Suppressor macrophage treated with lipopolysaccharide for 4 hours (primary cell): ENCODE measurements at places on chromosomes 3 and 15.

GRCh38 chr3:194893121-194893987 is 207.7 kb downstream of the FAM43A start:
- peak; percentile 66 for DNase-seq

DNA sequence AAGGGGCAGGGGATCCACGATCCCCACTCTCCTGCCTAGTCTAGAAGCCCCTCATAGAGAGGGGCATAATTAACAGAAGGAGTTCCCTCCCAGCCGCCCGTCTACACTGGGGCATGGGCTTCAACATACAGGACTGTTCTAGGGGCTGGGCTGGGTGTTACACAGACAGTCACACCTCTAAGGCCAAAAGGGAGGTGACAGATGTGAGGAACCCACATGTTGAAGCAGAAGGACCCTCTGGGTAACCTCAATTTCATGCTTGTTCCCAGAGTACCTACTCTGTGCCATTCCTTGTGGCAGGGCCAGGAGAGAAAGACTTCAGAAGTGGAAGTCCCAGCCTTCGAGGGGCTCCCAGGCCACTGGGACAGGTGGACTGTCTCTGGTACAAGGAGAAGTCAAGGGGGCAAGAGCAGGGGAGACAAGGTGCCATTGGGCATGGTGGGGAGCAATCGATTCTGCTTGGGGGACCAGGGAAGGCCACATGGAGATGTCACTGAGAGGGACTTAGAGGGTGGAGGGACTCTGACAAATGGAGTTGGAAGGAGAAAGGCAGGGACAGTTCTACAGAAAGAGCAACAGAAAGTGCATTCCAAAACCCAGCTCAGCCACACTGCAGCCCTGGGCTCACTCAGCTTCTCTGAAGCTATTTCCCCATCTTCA is 71.3 kb downstream of the CPN2 start:
- no peak for DNase-seq

DNA sequence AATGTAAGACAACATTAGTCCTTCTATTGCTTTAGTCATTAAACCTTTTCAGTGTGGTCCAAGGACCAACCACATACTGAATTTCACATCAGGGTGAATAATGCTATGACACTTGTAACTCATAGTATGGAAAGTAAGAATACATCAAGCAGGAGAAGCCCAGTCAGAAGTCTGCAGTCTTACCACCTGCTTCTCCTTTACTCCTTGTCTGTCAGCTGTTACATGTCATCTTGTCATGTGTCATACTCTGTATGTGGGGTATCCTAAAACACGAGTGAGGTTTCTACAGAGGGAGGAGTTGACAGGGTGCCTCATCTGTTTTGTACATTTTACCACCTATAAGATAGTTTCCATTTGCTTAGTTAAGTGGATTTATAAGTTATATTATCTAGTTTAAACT is 32.8 kb upstream of the EID1 start:
- DNase-seq, result no peak

- DNase-seq, result no peak
Measured at GRCh38 chr3:52399593-52399992, 45.3 kb downstream of the SEMA3G start.

- DNase-seq, result no peak
Measured at GRCh38 chr3:123353850-123354233, 95.0 kb downstream of the ADCY5 start.

DNA sequence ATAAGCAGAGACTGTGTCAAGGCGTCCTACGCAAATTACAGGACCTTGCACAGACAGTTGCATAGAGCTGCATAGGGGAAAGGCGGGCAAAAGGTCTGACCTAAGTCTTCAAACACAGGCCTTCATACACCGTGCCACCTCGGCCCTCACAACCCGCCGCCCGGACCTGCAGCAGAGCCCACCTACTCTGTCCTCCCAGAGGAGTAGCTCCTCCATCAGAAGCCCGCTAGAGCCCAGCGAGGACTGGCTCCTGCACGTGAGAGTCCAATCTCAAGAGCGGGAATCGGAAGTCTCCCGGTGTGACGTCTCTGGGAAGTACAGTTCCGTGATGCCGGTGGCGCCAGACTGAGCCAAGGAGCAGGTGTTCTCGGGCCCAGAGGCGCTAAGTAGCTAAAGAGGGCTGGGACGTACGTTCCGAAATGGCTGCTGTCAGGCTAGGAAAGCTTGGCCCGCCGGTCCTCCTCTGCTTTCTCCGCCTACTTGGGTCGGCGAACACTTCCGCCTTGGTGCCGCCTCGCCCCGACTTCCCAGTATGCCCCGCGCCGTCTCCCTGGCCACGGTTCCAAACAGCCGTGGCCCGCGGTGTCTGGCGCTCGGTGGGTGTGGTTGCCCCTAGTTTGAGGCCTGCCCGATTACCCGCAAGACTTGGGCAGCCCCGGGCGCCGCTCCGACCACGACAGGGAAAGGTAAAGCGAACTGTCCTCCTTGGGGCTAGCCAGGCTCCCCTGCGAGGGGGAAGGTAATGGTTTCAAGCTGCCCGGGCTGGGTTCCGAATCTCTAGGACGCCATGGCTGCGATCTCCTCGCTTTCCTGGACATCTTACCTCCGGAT is at the start of the genes ASTE1 and NEK11:
ASTE1 (minus strand) TSS at position 505 of the 831 bp plus-strand sequence. CDS start 1,519 bp downstream, outside the sequence.
NEK11 (plus strand) TSS at position 557 of the 831 bp plus-strand sequence. CDS start 2,832 bp downstream, outside the sequence.
- DNase-seq, result peak; percentile 92

DNA sequence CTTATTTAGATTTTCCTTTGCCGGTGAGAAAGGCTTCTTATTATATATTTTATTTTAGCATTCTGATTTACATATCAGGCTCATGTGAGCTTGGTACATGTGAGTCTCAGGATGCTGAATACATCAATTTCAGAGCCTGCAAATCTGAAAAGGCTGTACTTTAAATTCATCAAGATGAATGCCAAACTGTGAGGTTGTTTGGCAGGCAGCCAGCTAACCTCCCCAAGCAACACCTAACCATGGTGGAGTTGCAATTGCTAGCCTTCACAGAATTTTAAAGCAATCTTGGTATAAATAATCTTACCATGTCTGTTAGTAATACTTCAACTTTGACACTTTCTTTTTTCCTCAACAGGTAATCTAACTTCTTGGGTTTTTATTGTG is 252.5 kb downstream of the CDIN1 start:
- no peak for DNase-seq

DNA sequence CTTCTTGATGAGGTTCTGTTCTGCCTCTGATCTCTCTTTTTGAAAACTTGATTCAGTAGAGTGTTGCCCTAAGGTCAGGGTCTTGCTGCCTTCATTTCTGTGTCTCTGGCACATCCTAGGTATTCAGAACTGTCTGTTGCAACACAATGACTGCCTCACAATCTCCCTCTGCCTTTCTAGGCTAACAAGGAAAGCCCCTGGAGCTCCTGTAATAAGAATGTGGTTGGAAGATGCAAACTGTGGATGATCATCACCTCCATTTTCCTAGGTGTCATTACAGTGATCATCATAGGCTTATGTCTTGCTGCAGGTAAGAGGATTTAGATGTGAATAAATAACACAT is 7.0 kb downstream of the C3orf52 start:
- no peak for DNase-seq

DNA sequence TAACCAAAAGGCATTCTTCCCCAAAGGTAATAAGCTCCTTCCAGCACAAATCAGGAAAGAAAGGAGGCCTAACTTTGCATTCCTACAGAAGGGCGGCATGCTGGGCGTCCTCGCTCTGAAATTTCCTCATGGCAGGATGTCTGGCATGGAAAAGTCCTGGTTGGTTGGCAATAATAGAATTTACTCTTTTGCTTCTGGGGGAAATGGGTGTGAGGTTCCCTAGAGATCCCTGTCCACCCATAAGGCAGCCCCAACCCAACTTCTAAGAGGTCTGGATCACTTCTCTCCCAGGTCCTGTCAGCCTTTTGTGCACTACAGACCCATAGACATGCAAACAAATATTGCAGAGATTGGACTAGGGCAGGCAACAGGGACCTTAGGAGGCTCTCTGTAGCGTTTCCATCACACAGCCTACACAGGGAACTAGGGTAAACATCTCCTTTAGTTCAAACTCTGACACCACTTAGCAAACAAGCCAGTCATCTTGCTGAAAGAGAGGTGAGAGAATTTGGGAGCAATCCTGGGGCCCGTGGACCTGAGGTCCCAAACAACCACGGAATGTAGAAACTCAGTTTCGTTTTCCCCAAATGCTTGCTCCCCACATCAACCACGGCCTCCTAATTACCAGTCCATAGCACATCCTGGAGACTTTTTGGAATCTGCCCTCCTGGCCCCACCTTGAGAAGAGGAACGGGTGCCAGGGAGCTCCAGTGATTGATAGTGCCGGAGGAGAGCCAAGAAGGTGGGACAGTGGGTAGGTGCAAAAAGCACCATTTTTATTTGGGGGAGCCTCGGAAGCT is 2.1 kb downstream of the ZIC4 start:
- DNase-seq, result no peak

DNA sequence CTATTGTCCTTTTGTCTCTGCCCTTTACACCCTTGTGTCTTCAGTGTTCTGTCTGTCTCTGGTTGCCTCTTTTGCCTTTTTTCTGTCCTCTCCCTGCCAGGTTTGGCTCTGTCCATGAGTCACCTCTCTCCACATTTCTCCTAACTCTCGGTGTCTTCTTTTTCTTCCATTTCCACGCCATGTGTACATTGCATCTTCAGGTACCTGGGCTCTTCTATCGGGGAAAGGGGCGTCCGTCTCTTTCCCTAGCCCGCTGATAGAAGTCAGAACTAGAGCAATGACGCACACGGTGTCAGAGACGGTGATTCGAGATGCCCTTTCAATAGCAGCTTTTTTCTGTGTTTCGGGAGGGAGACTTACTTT is 641 bp downstream of the OPA1 start:
- DNase-seq, result peak; percentile 52

GRCh38 chr3:123453675-123454074 is 4.8 kb upstream of the ADCY5 start:
- no peak for DNase-seq

- peak; percentile 95 for DNase-seq
Measured at GRCh38 chr3:45972534-45973402, 22.9 kb downstream of the FYCO1 start.

DNA sequence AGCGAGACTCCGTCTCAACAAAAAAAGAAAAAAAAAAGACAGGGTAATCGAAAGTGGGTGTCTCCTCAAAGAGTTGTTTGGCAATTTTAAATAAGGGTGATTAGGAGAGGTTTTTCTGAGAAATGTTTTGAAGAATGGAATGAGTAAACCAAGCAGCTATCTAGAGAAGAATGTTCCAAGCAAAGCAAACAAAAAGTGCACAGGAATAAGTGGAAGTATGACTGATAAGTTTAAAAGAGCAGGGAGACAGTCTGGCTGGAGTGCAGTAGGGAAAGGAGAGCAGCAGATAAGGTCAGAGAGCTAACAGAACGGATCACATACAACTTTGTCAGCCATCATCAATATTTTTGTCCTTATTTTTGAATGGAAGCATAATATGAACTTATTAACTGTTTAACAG is 853.5 kb downstream of the TUSC7 start:
- DNase-seq, result no peak

GRCh38 chr3:111577798-111578685 is 17.1 kb downstream of the ZBED2 start:
- DNase-seq, result peak; percentile 18

GRCh38 chr3:193010191-193010590 is 92.5 kb upstream of the MB21D2 start:
- no peak for DNase-seq

GRCh38 chr3:159879146-159879545 is 109.5 kb upstream of the IL12A start:
- peak; percentile 43 for DNase-seq

- no peak for DNase-seq
Measured at GRCh38 chr3:77825001-77825827, 785.3 kb downstream of the ROBO2 start.

GRCh38 chr3:197736010-197736490 is 654 bp downstream of the RUBCN start:
- peak; percentile 60 for DNase-seq

GRCh38 chr15:24919446-24919845 is 35.3 kb upstream of the SNRPN start:
- no peak for DNase-seq

DNA sequence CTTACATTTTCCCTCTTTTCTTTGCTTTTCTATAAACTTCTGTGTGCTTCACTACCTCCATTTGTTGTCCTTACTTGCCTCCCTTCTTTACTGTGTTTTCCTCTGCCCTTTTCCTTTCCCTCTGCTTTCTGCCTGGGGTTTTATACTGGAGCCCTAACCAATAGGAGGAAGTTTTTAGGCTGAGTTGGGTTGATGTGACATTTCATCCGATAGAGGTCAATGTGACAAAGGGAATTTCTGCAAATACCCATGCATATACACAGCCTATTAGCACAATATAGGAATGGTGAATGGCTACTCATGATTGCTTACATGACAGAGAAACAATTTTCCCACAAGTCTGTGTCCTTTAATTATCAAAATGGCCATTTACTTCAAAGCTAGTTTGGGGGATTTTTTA is 153.0 kb upstream of the ARPP21 start:
- DNase-seq, result no peak

DNA sequence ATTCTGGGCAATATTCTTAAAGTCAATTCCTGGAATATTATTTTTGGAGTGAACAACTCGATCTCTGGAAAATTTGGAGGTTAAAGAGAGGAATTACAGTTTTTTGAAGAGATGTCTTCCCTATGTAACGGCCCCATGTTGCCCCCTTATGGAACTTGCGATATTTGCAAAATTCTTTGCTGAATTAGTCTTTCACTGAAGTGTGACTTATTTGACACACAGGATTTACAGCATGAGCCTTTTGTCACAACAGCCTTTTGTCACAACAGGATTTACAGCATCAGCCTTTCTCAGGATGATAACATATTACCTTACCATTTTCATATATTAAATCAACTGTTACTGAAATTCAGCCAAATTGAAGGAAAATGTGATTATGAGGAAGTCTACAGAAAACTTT is 37.8 kb upstream of the SPTSSB start:
- DNase-seq, result peak; percentile 67

DNA sequence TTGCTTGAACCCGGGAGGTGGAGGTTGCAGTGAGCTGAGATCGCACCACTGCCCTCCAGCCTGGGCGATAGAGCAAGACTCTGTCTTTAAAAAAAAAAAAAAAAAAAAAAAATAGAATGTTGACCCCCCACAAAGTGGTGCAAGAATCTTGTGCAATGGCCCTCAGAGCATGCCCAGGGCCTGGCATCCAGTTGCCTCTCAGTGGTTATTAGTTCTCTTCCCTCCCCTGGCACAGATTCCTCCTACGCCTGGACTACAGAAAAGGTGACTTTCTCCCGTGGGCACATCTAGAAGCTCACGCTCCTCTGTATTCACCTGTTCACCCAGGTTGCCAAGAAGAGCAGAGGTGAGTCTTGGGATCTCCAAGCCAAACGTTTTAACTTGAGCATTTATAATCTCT is 36.7 kb downstream of the ACSBG1 start:
- no peak for DNase-seq

DNA sequence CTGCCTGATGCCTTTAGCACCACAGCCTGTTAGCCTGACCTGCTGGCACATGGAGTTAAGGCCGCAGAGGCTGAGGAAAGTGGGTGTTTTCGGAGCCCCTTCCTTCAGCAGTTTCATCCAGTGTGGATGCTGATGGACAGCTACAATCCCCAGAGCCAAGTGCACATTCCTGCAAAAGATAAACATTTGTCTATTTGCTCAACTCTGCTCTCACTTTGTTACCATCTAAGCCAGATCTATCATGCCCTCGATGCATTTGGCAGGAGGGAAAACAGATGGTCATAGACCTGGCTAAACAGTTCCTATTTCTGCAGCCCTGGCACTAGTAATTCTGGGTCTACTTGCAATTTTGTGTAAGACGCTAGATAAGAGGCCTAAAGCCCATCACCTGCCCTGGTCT is 312.9 kb upstream of the RASGRP1 start:
- no peak for DNase-seq
